DMS153 (cell line): ENCODE measurements at places on chromosomes 3 and 15.

- peak; percentile 88 for DNase-seq
Observed at GRCh38 chr3:169847896-169848295, 21.8 kb downstream of the LRRC31 start.

DNA sequence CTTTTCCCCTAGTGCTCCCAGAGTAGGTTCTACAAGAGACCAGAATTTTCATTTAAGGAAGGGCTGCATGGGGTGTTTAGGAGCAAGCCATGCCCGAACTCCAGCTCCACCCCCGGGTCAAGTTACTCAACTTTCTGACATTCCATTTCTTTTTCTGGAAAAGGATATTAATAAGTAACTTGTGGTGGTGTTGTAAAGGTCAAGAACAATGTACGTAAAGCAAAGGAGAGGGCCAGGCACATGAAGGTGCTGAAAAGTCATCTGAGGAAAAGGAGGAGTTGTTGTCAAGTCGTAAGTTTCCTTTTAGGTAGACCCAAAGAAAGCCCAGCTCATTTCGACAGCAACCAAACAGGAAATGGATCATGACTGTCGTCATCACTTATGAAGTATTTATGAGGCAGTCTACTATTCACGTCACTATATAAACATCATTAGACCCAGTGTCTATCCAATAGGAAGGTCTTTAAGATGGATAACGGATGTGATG lies 319.6 kb upstream of the IL12A start:
- DNase-seq, result no peak

DNA sequence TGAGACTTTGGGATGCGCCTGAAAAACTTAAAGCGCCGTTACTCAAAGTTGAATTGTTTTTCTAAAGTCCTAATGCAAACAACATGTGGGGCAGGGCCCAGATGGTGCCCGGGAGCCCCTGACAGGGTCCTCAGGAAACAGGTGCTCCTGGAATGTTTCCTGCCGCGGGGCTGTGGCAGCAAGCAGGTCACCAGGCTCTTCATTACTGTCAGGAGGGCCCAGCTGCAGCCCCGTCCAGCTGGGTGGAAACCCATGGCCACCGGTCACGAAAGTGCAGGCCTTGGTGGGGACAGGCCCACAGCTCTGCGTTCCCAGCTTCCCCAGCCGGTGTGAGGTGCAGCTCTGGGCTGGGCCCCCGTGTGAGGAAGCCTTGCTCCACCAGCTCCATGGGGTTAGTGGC lies 63.9 kb upstream of the GATA2 start:
- DNase-seq, result no peak

DNA sequence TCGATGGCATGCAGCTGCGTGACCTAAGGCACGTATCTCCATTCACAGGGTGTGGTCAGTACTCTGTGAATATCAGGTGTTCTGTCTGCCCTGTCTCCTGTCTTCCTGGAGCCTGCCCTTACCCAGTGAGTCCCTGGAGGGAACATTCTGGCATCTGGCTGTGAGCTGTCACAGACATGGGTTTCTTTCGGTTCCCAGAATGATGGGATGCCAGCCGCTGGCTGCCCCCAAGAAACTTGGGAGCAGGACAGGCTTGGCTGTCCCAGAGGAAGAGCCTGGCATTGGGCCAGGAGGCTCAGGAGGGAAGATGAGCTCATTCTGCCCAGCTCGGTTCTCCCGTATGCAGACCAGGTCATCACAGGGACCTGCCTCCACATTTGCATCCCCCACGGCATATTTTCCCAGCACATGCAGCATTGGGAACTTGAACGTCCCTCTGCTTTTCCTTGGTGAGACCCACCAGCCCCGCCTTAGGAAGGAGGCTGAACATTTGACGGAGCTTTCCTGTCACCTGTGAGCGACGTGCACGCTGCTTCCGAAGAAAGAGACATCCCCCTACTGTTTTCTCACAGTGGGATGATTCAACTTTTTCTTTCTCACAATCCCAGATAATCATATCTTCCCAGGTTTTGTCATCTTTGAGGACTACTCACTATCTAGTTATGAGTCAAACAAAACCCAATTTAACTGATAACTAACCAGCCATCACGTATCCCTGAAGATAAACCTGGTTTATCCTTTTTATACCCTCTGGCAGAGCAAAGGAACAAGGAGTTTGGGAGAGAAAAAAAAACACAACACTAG lies 22.0 kb upstream of the PGPEP1L start:
- DNase-seq, result no peak

DNA sequence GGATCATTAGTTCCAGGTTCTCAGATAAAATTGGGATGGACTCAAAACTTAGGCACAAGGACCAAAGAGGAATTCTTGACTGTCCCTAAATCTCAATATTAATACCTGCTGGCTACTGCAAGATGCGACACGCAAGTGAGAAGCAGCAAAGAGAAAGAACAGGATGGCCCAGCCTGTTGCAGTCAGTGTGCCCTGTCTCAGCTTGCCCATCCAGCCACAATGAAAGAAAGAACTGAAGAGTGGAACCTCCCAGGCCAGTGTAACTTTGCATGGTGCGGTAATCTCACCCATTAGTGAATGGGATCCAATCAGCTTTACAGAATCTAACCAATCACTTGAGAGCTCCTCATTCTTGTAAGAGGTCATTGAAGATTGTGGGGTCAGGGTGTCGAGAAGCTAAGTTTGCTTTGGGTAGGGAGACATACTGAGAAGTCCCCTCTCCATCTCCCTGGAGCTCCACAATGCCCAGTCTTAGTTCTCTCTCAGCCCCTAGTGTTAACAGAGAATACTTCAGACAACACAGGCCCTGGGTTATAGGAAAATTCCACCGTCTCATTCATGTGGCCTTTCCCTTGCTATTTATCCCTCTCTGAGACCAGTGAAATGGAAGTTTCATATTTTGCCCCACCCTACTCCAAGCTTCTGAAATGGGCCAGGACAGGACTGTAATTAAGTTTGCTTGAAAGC lies 3.2 kb upstream of the SLC9A9 start:
- no peak for DNase-seq

GRCh38 chr3:177106184-177106583 lies 91.1 kb downstream of the TBL1XR1 start:
- DNase-seq, result peak; percentile 34

- DNase-seq, result no peak
Observed at GRCh38 chr15:60411774-60412425, 14.1 kb upstream of the ANXA2 start.

DNA sequence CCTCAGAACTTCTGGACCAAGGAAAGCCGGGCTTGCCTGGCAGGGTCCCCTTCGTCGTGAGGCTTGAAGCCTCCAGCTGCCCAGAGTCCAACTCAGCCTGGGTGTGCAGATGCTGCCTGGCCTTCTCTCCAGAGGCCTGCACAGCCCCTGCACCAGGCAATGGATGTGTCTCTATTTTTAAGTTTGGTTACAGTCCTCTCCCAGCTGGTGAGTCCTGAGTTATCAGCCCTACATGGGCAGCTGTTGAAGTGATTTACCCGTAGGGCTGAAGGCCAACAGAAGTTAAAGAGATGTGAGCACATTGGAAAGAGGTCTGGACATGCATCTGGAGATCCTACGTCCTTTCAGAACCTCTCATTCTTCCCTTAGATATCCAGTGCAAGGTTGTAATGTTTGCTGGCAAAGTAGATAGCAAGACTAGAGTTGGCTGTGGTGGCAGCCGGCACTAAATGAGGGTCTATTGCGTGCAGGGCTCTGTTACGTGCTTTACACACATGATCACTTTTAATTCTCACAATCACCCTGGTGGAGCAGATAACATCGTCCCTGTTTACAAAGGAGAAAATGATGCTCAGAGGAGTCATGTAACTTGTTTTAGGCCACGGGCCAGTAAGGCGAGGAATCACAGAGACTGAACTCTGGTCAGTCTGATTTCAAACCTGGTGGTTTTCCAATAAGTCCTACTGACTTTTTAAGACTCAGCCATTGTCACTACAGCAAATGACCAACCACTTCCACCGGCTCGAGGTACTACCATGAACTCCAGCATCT lies 9.9 kb downstream of the FYCO1 start:
- no peak for DNase-seq

GRCh38 chr15:50945725-50946124 lies 37.2 kb downstream of the AP4E1 start:
- no peak for DNase-seq

- DNase-seq, result no peak
Observed at GRCh38 chr15:35603856-35604255, 57.9 kb upstream of the DPH6 start.

- no peak for DNase-seq
Observed at GRCh38 chr3:151404316-151404715, 19.8 kb upstream of the P2RY12 start.

GRCh38 chr3:187261541-187261969 lies 30.0 kb downstream of the MASP1 start:
- no peak for DNase-seq

GRCh38 chr3:30203301-30203700 lies 403.1 kb upstream of the TGFBR2 start:
- DNase-seq, result no peak

DNA sequence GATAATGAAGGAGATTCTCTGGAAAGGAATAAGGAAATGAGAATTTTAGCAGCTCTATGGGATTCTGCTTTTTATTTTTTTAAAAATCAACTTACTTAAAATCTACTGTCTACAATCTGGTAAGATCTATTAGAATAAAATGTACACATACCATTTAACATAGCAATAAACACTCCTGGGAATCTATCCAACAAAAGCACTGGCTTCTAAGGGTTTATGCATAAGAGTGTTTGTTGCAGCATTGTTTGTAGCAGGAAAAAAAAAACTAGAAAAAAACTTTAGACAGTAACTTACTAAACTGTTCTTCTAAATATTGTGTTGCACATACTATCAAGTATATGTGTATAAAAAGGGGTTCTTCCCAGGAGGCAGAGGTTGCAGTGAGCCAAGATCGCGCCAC lies 15.7 kb upstream of the RBP1 start:
- no peak for DNase-seq

DNA sequence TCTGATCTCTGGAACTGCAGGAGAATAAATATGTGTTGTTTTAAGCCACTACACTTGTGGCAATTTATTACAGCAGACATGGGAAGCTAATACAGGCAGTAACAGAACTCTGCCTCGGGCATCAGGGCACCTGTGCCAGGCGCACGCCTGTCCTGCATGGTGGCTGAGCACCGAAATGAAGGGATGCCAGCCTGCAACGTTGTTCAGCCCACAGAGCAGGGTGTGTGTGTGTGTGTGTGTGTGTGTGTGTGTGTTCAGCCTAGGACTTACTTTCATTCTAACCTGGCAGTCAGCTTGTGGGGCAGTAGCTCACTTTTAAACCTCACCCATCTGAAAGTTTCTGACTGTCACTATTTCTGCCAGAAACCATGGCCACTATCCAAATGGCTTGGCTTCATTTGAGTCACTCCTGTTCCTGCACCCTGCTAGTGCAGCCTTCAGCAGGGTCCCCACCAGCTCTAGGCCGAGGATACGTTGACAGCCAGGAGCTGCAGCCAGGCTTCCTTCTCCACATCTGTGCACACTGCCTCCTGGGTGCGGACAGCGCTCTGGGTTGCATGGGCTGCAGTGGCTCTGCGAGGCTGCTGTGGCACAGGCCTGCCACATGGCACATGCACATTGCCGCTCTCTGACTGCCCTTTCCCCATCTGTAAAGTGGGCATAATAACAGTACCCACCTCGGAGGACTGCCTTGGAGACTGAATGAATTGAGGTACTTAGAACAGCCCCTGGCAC lies 4.5 kb downstream of the UROC1 start:
- DNase-seq, result no peak

GRCh38 chr15:82898961-82899360 lies 53.6 kb downstream of the HOMER2 start:
- no peak for DNase-seq

GRCh38 chr3:190968616-190969015 lies 106.1 kb upstream of the GMNC start:
- no peak for DNase-seq

GRCh38 chr3:78337801-78338211 lies 1297.9 kb downstream of the ROBO2 start:
- DNase-seq, result no peak

GRCh38 chr3:52742418-52743041 lies 28.2 kb downstream of the NEK4 start:
- DNase-seq, result no peak

DNA sequence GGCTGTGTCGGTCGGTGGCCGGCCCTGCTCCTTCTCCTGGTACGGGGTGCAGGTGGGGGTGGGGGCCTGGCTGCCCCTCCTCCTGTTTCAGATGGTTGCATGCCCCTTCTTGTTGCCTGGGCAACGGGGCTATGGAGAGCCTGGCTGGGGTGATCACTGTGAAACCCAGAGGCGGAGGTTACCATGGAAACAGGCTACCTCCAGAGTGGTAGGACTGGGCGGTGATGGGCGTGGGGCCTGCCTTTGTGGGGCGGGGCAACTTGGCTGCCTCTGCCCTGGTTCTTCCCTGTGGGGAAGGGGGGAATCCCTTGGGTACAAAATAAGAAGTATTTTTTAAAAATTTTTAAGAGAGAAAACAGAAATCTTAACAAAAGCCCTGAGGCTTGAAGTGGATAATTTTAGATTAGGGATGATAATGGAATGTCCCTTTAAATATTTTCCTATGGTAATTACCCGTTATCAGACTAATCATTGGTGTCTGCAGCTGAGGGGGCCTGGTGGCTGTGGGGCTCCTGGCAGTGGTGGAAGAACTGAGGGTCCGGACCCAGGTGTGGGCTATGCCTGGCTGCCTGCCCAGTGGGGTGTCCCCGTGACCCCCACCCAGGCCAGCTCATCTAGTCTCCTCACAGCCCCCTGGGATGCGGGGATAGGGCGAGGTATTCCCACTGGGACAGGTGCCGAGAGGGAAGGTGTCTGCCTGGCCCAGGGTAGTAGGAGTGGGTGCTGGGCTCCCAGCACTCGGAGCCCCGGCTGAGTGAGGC lies 32.5 kb downstream of the PLXNA1 start:
- no peak for DNase-seq

GRCh38 chr15:88990185-88990679 lies 77.1 kb upstream of the MFGE8 start:
- no peak for DNase-seq

DNA sequence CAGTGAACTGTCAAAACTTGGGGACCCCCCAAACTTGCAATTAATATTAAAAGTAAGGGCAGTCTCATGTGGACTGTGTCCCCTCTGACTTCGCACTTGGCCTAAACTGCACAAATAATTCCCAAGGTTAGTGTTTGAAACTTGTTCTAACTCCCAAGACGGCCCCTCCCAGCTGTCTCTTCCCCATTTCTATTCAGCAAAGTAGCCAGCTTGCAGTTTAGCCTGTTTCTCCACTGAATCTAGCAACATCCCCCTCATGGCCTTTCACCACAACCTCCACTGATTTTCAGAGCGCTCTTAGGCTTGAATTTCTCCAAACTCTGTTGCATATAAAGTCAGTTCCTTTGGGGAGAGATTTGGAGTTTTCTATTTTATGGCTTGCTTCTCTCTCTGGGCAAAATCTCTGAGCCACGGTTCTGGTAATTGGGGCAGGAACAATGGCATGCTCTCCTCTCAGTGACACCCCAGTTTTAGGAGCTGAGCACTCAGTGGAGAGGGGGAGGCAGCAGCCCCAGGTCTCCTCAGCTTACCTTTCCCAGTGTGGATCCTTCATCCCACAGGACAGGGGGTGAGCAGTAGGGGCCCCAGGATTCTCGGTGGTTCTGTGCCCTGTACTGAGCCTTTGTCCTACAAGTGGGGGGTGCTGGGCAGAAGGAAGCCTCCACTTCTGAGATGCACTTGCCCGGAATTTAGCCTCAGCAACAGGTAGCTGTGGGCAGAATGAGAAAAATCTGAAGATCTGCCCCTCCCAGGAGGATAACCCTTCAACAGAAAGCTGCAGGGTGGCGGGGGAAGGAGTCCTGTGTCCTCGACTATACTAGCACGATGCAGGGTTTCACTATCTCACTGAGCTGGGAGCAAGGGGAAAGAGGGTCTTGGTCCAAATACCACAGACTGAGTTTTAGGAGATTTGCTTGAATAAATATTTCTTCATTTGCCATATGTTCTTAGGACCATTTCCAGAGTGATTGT lies 39.3 kb upstream of the GATA2 start:
- DNase-seq, result no peak
